ENCODE measurements at places on chromosomes 4 and X.

DNA sequence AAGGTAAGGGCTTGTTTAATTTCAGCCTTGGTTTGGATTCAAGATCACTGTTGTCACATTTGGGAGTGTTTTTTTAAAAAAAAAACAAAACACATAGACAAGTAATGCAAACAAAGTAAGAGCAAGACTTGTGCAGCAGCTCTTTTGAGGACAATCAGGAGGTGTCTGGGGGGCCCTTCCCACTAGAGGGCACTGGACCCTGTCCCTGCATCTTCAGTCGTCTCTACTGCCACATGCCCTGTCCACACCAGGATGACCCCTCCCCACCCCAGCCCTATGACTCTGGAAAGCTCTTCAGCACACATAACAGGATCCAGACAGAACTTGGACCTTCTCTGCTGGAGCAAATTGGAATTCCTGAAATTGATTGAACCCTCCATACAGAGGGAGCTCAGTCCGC is 71.0 kb downstream of the USP46 start:
- DNase-seq: no peak

- no peak for DNase-seq
Measured at GRCh38 chr4:124640022-124640730, 72.4 kb downstream of the ANKRD50 start.

DNA sequence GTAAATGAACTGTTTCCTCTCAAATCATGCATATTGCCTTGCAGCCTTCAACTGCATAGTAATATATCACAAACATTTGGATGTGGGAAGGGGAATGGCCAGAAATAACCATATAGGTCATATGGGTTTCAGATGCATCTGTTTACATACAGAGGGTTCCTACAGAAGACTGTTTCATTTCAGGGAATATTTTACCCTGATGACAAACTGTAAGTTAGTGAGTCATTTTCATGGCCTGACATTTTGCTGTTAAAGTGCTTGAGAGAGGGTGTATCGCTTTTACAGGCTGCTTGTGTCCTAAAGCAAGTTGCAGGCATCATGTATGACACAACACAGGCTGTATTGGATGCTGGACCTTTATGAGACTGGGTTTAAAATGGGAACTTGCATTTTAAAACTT is 25.5 kb upstream of the AMOT start:
- DNase-seq: no peak

DNA sequence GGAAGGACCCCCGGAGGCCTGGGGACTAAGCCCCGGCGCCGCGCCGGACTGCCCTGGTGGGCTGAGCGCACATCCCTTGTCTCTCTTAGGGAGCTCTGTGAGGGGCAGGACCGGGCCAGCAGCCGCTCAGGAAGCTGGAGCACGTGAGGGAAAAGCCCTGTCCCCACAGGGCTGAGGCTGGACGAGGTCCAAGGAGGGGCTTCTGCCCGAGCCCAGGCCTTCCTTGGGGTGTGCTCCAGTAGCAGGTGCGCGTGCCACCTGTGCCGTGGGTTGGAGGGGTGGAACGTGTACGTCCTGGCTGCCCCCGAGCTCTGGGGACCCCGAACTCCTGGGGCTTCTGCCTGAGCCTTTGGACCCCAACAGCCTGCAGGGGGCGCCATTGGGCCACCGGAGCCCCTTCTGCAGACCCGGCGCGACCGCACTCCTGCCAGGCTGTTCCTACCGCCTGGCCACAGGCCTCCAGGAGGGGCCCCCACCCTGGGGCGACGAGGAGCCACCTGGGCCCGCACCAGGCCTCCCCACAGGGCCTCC is 27.2 kb downstream of the TACC3 start:
- peak; percentile 69 for DNase-seq

DNA sequence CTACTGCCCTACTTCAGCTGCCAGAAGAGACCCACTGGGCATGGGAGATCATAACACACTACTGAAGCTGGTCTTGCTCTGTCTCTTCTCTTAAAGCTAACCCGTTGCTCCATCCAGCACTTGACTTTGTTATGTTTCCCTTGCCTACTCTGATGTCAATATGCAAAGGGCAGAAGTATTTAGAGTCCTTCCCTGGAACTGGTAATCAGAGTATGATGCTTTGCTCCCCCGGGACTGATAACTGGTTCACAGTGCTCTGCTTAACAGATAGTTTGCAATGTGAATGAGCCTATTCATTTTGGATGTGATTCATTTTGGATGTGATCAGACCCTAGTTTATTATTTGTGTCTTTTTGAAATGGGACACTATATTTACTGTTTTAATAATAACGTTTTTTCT is 12.3 kb upstream of the UCP1 start:
- DNase-seq: no peak

GRCh38 chr4:35697210-35697736 is 547.0 kb downstream of the ARAP2 start:
- DNase-seq: no peak

DNA sequence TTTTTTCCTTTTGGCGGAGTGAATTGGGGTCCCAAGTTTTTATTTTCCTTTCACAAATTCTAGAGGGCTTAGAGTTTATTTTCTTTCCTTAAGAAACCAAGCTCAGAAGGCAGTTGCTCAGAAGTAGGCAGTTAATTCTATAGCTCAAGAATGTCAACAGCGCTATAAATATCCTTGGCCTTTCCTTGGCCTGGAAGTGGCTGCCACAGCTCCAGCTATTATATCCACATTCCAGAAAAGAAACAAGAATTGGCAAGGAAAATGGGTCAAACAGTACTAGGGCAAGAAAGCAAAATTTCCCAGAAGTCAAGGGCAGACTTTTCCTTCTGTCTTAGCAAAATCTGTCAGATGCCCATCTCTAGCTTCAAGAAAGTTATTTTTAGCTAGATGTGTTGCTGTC is 31.0 kb downstream of the SLC10A6 start:
- no peak for DNase-seq

DNA sequence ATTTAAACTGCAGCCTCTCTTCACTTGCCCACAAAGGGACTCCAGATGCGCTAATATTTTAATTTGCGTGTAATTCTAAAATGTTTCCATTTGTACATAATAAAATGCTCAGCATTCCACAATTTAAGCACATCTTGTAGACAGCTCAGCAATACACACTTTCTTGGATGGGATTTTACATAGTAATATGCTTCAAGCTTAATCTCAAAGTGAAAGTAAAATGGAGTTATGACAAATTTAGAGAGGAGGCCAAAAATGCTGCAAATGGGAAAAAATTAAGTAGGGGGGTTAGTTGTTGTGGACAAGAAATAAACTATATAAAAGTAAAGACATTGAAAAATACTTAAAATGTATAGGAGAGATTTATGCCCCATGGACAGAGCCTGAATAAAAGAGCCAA is 149.1 kb downstream of the FBXO8 start:
- no peak for DNase-seq

Measured in CD4-positive, alpha-beta memory T cell (primary cell).